ENCODE measurements at places on chromosomes 4 and X.

DNA sequence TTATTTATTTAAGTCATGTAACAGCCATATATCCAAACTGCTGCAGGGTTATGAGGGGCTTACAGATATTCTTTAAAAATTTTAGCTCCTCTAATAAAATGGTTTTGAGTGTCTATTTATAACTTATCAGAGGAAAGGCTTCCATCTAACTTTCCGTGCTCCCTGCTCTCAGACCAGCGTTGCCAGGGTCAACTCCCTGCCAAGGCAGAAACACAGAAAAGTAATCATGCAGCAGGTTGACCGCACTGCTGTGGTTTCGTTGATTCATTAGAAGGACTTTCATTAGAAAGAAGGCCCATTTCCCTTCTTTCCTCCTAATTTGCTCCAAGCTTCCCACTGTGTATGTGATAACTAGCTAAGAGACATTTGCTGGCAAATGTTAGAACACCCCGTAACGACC lies 33.9 kb downstream of the BCLAF3 start:
- no peak for DNase-seq

GRCh38 chrX:49147936-49148335 lies 14.6 kb upstream of the MAGIX start:
- no peak for DNase-seq

- no peak for DNase-seq
Observed at GRCh38 chr4:115110191-115111181, 2.9 kb downstream of the NDST4 start.

DNA sequence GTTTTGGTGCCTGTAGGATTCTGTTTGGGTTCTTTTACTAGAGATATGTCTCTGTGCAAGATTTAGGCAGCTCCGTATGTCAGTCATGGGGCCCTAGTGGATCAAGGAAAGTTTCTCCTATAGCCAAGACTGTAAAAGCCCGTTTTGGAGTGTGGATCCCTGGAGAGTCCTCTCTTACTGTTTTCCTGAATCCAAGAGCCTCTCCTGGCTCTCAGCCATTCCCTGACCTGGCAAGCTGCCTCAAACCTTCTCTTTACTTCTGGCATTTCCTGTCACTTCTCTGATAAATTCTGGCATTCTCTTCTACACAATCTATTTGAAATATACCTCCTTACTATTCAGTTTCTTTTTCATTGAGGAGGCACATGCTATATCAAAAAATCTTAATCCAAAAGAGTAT lies 41.4 kb downstream of the DCAF12L2 start:
- no peak for DNase-seq

- peak; percentile 46 for DNase-seq
Observed at GRCh38 chrX:69379412-69379811, 124.7 kb upstream of the NALF2 start.

DNA sequence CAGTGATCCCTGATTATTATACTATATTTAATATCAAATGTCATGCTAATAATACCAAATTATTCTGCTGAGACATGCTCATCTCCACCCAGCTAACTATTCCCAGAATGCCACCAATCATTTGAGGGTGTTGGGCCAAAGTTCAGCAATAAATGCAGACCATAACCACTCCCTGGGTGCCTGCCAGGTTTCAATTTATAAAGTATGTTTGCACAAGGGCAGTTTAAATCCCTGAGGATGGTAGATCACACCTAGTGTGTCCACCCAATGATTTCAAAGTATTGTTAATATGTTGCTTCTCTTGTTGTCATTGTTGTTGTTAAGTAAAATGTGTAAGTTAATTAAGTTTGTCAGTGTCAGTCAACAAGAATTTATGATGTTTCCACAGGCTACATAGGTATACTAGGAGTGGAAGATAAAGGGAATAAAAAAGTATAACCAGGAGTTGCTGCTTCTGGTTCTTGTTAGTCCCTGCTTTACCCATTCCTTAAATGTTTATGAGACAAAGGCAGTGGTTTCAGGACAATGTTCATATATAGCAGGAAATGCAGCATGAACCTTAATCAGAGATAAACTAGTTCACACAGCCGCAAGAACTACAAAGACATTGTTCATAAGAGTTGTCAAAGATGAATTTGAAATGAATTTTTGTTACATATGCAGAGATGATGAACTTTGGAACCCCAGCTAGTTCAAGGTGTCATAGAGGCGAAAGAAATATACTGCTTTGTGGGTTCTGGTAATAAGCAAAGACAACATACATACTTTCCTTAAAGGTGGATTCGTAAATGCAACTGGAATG lies 25.5 kb downstream of the HPGD start:
- DNase-seq = no peak
